ENCODE measurements at places on chromosomes 16 and 17.

DNA sequence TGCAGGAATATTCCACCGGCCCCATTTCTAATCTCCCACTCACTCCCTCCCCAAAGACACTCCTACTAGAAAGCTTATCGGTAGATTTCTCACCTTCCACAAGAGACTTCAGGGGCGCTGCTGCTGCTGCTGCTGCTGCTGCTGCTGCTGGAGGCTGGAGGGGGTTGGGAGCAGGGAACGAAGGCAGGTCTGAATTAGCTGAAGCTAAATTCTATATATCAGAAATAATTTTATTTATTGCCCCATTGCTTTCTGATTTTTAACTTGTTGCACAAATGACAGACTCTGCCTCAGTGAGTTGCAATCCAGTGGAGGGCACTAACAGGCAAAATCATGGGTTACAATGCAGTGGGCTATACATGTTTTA, 25.8 kb upstream of the HLF start:
- DNase-seq, result peak; percentile 12

GRCh38 chr17:42329025-42329976, 41.0 kb downstream of the STAT5A start:
- no peak for DNase-seq

DNA sequence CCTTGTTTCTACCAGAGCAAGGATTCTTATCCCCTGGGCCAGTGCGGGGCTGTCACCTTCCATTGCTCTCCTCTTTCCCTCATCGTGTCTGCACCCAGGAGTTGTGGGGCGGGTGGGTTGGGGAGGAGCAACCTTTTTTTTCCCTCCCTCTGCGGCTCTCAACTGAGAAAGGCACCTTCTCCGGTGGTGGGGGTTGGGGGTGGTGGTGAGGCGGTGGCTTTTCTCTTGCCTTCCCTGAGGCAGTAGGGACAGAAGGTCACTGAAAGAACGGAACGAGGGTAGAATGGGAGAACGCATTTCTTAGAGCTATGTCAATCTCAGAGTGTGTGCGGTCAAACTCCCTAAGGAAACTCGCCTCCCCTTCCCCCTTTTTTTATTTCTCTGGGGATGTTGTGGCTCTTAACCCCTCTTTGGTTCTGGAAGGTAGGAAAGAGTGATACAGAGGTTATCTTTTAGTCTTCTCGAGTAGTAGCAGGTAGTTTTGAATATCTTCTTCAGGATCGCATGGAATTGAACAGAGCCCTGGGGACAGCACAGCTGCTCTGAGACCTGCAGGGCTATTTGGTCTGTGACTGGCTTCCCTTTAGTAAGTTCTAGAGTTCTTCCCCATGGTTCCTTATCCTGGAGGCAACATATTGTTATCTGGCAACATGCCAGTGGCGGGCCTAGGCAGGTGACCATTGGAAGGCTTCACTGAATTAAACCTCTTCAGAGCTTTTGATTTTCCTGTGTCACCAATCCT, 994 bp downstream of the CLTC start:
- DNase-seq, result peak; percentile 48

DNA sequence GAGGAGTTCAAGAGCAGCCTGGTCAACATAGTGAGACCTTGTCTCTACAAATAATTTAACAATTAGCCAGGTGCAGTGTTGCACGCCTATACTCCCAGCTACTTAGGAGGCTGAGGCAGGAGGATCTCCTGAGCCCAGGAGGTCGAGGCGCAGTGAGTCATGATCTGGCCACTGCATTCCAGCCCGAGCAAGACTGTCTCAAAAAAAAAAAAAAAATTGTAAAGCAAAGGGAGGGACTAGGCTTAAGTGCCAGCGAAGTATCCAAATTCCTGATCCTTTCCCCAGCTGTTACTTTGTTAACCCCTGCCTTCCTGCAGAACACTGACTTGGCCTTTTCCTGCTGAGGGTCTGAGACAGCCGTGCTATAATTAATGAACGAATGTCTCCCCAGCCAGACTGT, 2.7 kb downstream of the GDPD3 start:
- no peak for DNase-seq

GRCh38 chr16:78227855-78228254, 128.4 kb downstream of the WWOX start:
- peak; percentile 60 for DNase-seq

- DNase-seq, result no peak
Observed at GRCh38 chr17:40961591-40961990, 5.2 kb downstream of the KRT39 start.

DNA sequence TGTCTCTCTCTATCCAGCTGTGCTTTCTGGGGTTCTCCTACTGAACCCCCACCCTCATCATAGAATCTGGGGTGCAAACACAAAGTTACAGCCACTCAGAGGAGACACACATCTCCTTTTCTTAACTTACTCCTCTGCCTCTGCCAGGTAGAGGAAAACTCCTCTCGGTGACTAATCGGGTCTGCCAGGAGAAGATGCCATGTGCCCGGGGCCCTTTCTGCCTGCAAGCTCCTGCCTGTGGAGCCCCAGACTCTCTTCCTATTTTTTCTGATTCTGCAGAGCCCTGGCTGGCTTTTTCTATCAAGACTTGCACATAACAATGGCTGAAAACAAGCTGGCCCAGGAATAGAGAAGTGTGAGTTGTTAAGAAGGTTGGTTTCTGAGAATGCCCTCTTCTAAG, 10.4 kb downstream of the SLC6A4 start:
- no peak for DNase-seq

DNA sequence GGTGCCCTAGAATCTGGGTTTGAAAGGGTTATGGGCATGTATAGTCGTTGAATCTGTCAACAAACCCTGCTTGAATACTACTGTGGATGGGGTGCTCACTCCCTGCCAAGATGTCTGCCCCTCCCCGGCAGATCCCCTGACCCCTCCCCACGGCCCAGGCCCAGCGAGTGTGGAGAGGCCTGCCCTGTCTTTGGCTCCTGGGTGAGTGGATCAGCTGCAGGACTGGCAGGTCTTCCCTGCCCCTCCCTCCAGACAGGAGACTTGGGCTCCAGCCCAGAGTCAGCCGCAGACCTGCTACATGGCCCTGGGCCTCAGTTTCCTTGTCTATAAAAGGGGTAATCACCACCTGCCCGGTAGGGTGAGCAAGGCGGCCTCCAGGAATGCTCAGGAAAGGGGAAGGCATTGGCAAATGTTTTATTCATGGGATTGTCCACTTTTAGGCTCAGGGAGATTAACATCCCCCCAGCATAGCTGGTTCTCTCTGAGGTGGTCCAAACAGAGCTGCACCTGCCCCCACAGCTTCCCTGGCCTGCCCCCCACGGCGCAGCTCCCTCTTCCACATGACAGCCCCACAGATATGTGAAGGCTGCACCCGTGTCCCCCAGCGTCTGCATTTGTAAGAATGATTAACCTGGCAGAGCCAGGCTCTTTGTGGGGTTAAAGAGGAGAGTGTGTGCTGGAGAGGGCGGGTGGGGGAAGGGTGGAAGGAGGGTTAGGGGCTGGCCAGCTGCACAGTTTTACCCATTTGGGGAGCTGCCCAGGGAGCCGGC, 18.5 kb upstream of the SPNS2 start:
- no peak for DNase-seq

DNA sequence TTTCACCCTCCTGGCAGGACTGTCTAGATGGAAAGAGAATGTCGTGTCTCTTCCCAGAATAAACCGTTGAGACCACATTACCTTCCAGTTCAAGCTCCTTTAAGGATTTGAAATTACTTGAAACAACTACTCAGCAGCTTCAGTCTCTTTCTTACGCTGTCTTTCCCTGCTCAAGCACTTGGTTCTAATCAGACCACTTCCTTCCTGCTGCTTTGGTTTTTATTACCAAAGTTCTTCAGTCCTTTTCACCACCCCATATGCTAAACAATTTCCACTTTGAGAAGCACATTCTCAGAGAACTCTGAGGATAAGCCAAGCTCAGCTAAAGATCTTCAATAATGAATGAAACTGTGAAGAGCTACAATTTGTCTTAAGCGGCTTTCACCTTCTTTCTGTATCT, 105.4 kb downstream of the STX8 start:
- no peak for DNase-seq

DNA sequence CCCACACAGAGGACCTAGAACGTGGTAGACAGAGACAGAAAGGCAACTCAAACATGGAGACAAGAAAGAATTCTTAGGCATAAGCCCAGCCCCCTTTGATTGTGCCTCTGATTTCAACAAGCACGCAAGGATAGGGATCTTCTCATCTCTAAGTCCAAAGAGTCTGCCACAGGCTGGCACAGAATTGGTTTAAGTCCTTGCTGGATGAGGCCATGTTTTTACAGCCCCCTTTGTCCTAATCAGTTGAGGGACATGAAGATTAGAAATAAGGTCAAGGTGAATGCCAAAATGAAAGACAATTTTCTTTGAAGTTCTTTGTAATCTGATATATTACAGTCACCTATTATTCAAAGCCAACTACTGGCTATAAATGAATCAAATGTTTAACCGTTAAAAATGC, 68.0 kb upstream of the ATP2A3 start:
- no peak for DNase-seq

- no peak for DNase-seq
Observed at GRCh38 chr17:63833026-63833740, 5.7 kb upstream of the FTSJ3 start.

DNA sequence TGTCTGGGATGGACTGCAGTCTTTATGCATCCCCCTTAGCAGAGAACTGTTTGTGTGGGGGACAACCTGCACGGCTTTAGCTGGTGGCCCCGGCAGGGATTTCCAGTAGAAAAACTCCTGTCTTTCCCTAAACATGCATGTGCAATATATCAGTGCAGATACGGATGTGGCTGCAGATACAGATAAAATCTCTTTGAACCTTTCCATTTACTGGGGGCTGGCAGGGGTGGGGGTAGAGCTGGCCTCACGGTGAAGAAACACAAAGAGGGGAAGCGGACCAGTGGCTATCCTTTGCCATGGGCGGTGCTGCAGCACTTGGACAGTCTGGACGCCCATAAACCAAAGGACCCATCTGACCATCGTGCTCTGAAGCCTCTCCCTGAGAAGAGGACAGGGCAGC, 201.3 kb downstream of the ZFHX3 start:
- DNase-seq, result no peak

DNA sequence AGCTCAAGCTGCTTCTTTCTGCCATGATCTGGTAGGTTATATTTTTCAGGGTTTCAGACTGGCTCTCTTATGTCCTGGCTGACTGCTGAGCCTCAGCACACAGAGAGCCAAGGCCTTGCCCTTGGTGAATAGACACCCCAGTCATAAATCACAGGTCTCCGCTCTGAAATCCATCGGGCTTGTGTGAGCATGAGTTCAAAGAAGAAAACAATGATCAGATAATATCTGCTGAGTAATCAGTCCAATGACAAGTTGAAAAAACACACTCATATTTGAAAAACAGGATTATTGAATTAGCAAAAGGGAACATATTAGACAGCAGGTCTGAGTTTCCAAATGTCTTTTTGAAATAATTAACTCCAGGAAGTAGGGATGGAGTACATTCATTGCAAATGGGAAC, 51.1 kb upstream of the NDRG4 start:
- DNase-seq, result no peak

GRCh38 chr17:57391076-57391825, 134.9 kb downstream of the MSI2 start:
- no peak for DNase-seq

- no peak for DNase-seq
Observed at GRCh38 chr16:17571499-17572093, 100.8 kb upstream of the XYLT1 start.

DNA sequence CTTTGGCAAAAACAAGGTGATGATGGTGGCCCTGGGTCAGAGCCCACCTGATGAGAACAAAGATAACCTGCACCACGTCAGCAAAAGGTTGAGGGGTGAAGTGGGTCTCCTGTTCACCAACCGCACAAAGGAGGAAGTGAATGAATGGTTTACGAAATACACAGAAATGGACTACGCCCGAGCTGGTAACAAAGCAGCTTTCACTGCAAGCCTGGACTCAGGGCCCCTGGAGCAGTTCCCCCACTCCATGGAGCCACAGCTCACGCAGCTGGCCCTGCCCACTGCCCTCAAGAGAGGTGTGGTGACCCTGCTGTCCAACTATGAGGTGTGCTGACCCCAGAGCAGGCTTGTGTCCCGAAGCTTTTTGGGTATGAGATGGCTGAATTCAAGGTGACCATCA, 29.7 kb upstream of the DLX4 start:
- DNase-seq, result no peak

DNA sequence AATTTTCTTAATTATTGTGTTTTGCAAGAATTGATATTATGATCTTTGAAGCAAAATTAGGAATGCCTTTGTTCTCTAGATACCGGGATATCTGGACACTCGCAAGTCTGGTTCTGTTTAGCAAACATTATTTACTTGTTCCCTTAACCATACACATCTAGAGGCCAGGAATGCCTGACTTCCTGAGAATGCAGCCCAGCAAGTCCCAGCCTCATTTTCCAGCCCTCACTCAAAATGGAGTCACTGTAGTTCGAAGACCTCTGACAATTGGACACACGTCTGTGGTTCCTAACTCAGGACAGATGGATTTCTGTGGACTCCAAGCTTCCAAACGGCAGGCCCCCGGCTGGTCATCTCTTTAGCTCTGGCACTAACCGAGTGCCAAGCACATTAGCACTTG, 355.4 kb upstream of the RBFOX1 start:
- DNase-seq, result no peak

GRCh38 chr17:57135026-57135788, 50.2 kb downstream of the AKAP1 start:
- DNase-seq, result no peak

DNA sequence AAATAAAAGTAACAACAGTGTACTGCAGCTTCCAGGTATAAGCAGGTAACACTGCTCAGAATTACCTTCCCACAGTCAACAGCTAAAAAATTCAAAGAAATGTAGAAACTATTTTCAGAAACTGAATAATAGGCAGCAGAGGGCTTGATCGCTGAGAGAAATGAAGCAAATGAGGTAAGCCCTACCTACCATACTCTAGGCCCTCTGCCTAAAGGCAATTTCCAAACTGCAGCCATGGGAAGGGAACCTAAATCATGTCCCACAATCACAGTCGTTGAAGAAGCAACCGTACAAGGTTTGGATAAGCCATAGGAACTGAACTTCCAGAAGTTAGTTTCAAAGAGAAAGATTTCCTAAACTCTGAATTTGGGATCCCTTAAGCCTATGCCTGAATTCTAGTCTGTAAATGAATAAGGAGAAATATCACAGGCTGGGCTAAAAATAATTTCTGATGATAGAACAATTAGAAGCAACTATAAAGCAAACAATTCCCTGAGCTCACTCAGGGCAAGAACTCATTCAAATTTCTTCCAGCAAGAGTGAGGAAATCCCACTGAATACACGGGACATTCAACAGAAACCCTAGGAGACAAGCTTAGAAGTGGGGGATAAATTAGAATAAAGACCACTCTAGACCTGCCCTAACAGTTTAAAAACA, 24.5 kb downstream of the NCOR1 start:
- no peak for DNase-seq

GRCh38 chr16:185691-186090, 5.4 kb downstream of the HBQ1 start:
- no peak for DNase-seq

DNA sequence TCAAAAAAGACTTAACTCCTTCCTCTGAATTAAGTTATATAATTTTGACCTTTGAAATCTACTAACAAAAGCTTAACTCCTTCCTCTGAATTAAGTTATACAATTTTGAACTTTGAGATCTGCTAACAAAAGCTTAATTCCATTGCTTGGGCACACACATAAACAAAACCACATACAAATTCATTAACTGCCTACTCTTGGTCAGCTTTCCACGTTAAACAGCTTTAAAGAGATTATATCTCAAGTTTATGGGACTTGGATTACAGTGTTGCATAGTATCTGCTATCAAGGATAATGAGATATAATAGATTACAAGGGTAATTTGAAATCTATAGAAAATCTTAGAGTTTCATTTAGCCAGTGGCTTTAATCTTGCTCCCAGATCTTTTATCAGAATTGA, 23.5 kb downstream of the COX10 start:
- DNase-seq, result no peak

GRCh38 chr16:19085679-19086200, 18.3 kb downstream of the COQ7 start:
- DNase-seq, result no peak
